ENCODE measurements at places on chromosomes 4 and X.

DNA sequence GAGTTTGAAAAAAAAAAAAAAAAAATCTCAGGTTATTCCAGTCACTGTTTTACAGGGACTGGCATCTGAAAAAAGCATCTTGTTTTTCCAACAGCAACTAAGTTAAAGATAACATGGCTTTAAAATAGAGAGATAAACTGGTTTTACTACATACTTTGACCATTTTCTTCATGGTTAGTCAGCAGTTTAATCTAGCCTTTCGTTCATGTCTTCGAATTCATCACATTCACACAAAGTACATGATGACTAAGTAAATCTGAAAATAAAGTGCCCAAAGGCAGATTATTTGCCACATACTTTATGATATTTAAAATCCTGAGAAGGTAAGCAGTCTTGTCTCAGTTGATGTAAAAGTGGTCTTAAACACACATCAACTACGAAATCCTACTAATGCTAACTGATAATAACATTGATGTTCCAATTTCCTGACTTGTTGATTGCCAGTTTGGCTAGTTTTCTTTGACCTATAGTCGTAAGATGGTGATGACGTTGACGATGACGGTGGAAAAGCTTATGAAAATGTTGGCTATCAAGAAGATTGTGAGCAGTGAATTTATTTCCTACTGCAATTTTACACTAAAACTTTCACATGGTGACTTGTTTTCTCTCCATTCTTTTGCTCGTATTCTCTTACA lies 540.5 kb upstream of the BOD1L1 start:
- DNase-seq: peak; percentile 4

DNA sequence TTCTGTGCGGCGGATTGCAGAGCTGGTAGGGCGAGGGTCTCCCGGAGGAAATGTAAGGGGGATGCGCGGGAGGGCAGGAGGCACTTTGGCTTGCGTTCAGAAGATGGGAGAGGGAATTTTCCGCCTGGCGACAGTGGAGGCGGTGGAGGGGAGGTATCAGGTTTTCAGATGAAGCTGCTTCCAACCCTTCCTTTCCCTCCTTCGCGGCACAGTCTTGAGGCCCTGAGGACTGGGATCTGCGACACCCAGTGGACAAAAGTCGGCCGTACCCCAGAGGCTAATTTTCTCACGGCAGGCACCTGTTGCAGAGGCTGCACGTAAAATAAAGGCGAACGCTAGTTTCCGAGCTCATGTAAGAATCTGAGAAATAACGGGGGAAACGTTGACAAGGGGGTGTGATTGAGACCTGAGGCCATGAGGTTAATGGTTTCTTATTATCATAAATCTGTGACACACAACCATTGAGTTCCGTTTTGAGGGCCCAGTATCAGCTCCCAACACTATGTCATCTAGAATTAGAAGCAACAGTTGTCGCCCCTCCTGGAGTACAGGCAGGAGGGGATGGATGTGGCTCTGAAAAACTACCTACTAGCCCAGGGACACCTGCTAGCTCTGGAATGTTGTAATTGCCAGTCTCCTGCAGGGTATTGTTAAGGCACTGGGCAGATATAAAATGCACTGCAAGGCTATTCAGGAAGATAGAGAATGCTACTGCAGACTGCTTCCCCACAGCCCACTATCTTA lies 1.1 kb downstream of the ZCCHC18 start:
- DNase-seq: peak; percentile 47

- peak; percentile 72 for DNase-seq
These were observed at the start of gene PRSS12 for GRCh38 chr4:118352843-118353533. TSS of gene PRSS12 (minus strand) at chr4:118353003. CDS start at chr4:118352720, 283 bp downstream.

GRCh38 chrX:6456196-6456595 lies 78.7 kb downstream of the VCX3A start:
- no peak for DNase-seq

GRCh38 chr4:152968806-152969394 lies 32.8 kb downstream of the FHDC1 start:
- DNase-seq: no peak

DNA sequence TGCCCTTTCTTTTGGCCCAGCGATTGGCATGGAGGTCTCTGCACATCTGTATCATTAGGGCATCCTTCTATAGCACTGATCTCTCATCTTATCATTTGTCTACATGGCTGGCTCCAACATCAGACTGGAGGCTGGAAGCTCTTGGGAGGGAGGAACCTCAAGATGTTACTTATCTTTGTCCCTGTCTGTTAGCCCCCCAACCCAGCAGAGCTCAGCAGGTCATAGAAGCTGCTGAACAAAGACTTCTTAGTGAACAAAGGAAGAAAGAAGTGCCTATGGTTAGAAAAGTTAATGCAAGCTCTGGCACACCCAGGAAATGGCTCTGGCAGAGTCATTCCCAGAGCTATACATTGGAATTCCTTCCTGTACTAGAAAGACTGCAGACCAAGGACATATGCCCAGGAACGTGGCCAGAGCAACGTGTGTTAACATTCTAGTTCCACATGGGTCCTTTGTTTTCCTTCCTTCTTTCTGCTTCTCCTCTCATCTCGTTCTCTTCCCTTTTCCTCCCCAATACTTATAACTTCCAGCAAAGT lies 74.0 kb downstream of the SEL1L3 start:
- no peak for DNase-seq

DNA sequence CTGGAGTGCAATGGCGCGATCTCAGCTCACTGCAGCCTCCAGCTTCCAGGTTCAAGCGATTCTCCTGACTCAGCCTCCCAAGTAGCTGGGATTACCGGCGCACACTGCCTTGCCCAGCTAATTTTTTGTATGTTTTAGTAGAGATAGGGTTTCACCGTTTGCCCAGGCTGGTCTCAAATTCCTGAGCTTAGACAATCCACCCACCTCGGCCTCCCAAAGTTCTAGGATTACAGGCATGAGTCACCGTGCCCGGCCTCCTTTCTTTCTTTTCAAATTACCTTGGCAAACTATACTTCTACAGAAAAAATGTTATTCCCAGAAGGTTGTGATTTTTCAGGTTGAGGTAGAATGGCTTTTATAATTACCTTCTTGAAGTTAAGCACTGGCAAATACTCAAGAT lies 321.9 kb upstream of the PRPS2 start:
- no peak for DNase-seq

GRCh38 chrX:56757327-56757726 lies 28.3 kb downstream of the NBDY start:
- DNase-seq: no peak

GRCh38 chr4:68734095-68734494 lies 63.6 kb upstream of the UGT2B15 start:
- DNase-seq: no peak

GRCh38 chrX:149494844-149495565 lies 10.1 kb downstream of the IDS start:
- DNase-seq: no peak

- DNase-seq: no peak
These were observed 21.5 kb downstream of the SORCS2 start for GRCh38 chr4:7213807-7214206.

GRCh38 chrX:44945736-44946135 lies 72.7 kb downstream of the KDM6A start:
- peak; percentile 40 for DNase-seq

DNA sequence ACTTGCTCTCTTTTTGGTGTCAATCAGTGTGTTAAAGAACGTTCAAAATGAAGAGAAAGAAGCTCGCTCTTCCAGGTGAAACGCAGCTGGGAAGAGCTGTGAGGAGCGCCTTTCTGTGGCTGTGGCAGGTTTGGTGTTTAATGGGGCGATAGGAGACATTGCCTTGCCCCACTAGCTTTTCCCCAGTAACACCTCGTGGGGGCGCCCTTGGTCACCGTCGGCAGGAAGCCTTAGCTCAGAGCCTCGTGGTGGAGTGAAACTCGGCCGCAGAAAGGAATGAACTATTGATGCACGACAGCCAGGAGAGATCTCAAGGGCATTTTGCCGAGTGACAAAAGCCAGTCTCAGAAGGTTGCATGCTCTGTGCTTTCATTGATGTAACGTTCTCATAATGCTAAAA lies 65.1 kb downstream of the GPR143 start:
- DNase-seq: no peak

DNA sequence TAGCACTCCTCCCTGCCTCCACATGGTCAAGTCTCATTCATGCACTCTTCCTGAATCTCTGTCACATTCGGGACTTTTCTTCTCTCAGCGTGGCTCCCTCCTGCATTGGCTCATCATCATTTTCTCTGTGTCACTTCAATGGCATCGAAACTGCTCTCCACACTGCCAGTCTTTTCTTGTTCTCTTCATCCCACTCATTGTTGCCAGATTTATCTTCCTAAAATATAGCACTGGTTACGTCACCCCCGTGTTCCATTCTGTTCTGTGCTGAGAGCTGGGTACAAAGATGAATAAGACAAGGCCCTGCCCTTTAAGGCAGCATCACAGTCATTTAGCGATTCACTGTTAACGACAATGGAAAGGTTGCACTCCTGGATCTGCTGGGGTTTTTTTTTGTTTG lies 174.4 kb upstream of the TBC1D9 start:
- no peak for DNase-seq

Data from SK-MEL-5 (cell line).